ENCODE measurements at places on chromosomes 6 and 20.

DNA sequence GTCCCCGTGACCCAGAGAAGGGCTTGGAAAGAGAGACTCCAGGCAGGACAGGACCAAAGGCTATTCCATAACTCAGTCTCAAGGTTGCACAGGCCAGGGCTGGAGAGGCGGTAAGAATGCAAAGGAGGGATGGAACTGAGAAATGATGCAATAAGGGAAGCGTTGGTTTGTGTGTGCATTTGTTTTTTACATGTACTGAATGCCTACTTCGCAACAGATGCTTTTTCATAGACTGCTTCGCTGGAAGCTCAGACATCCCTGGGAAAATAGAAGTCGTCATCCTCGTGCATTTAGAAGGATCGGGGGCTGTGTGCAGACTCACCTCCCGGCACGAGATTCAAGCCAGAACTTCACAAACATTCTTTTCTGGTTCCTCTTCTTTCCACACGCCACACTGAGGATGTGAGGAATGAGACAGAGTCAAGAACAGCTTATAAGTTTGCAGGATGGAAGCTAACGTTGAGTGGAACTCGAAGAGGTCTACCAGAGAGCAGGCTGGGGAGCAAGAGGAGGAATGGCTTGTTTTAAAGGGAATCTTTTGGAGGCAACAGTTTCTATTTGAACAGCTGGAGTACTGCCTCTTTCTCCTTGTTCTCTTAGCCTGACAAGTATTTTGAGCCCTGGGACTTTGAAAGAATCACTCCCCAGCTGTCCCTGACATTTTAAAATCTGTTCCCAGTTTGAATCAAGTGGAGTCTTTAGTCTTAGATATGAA, 19.3 kb upstream of the LY86 start:
- DNase-seq: no peak

DNA sequence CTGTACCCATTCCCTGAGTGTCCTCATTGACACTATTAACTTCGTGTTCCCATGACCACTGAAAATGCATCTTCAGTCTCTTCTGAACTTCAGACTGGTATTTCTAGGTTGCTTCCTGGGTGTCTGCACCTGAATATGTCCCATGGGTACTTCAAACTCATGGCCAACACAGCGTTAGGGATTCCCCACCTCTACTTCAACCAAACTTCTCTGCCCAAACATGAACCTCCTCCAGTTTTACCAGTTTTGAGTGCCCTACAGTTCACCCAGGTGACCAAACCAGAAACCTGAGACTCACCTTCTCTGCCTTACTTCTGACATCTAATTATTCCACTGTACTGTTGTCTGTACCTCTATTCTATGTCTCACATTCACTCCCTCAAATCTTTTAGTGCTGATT, 99.5 kb upstream of the SUPT3H start:
- DNase-seq: no peak

DNA sequence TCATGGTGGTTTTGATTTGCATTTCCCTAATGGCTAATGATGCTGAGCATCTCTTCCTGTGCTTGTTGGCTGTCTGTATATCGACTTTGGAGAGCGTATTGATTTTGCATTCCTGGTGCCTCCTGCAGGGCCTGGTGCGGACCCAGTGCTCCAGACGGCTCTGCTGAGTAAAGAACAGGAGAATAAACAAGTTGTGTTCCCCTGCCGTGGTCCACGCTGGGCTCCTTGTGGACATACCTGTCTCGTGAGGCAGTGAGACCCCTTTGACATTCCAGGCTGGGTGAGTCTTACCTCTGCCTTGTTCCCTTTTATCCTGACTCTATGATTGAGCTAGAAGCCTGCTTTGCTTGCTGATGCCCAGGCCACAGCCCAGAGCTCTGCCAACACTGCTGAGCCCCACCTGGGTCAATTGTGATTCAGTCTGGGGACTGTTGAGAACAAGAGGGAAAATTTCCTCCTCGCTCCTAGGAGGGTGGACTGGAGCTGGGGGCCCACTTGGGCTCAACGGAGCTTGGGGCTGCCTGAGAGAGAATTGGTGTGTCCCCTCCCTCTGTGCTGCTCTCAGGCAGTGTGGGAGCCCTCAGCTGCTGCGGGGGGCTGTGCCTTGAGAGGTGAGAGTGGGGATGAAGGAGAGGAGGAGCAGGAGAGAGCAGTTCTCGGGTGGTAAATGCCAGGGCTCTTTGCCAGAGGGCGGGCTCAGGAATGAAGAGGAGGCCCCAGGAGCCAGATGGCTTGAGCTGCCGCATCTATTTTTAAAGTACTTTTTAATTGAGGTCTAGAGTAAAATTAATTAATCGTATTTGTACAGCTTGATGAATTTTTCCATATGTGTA, 43.7 kb upstream of the PMEPA1 start:
- no peak for DNase-seq

DNA sequence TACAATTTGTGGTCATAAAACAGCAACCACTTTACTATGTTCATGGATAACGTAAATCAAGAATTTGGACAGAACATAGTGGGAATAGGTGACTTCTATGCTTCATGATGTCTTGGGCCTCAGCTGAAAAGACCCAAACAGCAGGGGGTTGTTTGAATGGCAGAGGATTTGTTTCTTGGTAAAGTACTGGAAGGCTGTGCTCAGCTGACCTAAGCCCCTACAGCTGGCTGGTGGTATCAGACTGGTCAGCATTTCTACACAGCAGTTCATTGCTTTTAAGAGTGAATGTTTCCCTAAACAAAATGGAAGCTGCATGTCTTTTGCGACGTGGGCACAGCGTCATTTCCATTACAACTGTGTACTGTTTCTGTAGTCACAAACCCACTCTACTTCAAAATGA, 148.5 kb upstream of the DEFB112 start:
- DNase-seq: no peak

DNA sequence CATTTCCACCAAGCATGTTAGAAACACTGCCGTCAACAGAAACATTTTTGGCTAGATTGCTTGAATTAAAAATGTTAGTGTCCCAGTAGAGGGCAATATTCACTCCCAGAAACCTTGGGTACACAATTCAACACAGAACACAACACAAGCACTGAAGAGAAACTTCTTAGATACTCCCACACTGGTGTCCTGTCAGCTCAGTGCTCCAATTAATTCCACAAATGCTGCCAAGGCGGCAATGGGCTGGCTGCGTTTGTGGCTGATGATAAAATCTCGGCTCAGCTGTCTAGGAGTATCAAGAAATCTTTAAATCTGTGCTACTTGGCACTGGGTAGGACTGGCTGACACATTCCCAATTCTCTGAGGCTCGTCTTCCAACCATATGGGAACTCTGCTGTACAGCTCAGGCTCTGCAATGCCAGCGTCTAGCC, 39.3 kb downstream of the BEND3 start:
- DNase-seq: no peak

GRCh38 chr20:1710484-1710883, 52.9 kb upstream of the SIRPG start:
- DNase-seq: no peak

DNA sequence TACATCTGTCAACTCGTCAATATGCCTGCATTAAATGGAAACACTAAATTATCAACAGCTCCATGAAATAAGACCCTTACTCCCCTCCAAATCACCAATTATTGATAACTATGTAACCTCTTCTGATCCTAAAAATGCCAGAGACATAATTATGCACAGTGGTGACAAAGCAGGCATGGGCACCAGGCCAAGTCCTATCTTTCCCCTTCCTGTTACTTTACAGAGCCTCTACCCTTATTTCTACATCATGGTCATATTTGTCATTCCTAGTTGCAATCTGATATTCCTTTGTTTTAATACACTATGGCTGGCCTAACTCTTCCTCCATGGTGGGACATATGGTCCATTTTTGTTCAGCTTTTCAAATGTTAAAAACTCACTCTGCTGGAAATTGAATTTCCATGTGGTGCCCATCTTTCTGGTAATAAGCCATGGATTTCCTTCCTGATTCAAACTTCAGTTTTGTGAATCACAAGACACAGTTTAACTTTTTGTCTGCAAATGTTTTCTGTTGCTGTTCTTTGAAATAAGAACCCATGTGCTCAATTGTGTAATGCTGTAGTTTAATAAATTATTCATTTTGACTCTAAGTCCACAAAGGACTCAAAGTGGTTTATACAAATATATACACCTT, 41.8 kb upstream of the ARFGEF2 start:
- no peak for DNase-seq

GRCh38 chr6:129500958-129501739, 208.8 kb downstream of the ARHGAP18 start:
- peak; percentile 86 for DNase-seq

- DNase-seq: no peak
Observed at GRCh38 chr20:31849306-31849930, 4.0 kb upstream of the FOXS1 start.

DNA sequence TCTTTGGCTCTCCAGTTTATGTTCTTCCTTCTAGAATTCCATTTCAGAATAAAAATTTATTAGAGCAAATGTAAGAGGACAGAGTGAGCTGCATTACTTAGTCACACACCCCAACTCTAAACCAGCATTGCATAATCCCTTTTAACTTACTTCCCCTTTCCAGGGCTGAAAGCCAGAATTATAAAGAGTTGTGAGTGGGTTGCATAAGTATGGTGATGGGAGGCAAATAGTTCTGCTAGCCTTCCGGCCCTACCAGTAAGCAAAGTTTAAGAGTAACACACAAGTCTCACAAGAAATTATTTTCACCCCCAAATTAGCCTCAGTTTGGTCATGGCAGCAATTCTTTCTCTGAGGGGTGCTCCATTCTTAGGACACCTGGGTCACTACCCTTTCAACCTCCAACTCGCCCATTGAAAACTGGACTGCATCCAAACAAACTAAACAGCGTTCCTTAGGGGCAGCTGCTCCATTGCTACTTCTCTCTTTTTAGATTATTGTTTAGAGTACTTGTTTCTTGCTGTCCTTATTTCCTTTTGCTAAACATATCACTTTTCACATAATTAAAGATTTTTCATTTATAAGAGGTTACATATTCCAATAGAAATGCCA, 1.6 kb downstream of the KIAA0408 start:
- peak; percentile 37 for DNase-seq

- no peak for DNase-seq
Observed at GRCh38 chr20:8057871-8058270, 38.3 kb upstream of the TMX4 start.

DNA sequence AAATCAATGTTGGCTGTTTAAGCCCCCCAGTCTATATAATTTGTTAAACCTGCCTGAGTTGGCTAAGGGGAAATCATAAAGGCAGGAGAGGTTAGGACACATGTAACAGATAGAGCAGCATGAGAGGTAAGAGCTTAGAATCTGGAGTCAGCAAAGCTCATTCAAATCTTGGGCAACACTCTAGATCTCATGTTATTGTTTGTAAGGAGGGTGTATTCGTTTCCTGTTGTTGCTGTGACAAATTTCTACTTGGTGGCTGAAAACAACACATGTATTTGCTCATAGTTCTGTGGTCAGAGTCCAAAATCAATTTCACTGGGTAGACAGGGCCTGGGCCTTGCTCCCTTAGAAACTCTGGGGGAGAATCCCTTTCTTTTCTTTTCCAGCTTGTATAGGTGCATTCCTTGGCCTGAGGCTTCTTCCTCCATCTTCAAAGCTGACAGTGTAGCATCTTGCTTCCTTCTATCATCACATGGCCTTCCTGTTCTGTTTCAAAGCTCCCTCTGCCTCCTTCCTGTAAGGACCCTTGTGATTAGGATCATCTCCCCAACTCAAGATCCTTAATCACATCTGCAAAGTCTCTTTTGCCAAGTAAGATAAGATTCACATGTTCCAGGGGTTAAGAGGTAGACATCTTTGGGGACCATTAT, 4.4 kb downstream of the LY86 start:
- no peak for DNase-seq

GRCh38 chr20:62975251-62975760, 22.8 kb downstream of the SLC17A9 start:
- no peak for DNase-seq

GRCh38 chr6:106077170-106077569, 9.0 kb upstream of the PRDM1 start:
- DNase-seq: no peak

- DNase-seq: no peak
Observed at GRCh38 chr6:166365221-166365620, 17.5 kb downstream of the MPC1 start.
